ENCODE measurements at places on chromosomes 16 and 17.

- no peak for DNase-seq
Observed at GRCh38 chr17:39962642-39963220, at the start of gene GSDMA. Gene GSDMA, plus strand, starts transcription at chr17:39963004. Its CDS starts 2,684 bp downstream, at chr17:39965688.

GRCh38 chr16:72905581-72905980 lies 142.3 kb downstream of the ZFHX3 start:
- DNase-seq: no peak

GRCh38 chr16:50842589-50842988 lies 100.7 kb downstream of the CYLD start:
- DNase-seq: no peak

DNA sequence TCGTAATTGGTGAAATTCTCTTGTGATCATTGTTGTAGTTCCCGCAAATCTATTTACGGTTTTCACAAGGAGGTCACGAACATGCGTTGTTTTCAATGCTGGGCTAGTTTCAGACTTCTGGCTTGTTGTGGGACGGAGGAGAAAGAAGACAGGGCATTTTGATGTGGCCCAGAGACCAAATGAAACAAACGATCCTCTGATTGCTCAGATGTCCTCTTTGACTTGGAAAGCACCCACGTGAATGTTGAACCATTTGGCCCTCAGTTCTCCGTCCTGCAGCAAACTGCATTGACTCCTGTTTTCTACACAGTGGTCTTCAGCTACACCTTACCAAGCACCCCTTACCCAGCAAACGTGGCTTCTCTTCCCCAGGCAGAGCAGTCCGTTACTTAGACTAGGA lies 391.0 kb downstream of the WWOX start:
- no peak for DNase-seq

DNA sequence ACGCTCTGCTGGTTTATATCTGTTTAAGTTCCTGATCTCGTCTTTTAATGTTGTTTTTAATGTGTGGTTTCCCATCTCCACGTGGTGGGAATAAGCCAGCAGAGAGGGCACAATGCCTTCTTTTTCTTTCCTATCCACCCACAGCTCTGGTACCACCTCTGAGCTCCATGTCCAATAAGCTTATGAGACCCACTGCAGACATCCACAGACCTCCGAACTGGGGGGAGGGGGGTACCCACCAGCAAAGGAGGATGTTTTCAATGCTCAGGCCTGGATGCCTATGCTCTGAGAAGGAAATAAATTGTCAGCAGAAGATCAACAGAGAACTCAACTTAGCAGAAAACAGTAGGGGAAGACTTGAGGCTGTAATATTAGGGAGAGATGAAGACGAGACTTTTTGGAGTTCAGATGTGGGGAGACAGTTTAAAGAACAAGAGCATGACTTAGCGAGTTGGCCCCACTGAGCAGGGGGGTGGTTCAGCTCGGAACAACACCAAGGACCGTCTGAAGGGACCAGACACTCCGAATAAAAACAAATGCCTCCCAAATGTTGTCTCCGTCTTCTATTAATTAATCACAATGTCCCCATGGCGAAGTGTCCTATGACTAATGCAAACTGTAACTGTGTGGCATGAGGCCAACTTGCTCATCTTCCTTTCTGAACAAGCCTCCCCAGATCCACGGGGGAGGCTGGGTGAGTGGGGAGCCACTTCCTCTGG lies 62.7 kb downstream of the GAS7 start:
- DNase-seq: no peak

DNA sequence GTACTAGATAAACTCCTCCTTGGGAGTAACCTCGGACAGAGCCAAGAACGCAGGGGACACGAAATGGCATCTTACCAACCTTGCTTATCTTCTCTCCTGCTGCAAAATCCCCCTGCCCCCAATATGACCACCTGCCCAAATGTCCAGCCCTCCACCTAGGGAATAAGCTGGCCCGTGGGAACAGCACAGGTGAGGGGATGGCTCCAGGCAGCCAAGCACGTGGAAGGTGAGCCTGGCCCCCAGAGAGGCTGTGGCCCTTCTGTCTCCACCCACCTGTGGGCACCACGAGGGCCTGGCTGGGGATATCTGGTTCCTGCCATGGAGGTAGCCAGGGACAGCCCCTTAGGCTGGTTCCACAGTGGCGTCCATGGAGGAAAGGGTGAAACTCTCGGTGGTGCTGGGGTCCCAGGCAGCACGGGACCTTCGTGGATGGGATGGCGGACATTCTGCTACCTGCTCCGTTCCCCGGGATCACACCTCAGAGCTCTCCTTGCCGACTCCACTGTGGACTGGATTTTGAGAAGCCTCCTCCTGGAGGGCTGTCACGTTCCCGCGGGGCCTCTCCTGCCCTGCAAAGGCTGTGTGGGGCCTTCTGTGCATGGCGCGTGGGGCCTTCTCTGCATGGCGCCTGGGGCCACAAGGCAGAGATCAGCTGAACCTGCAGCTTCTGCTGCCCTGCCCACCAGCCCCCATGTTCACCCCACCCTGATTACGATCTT lies 388.5 kb upstream of the TNRC6C start:
- DNase-seq: no peak

DNA sequence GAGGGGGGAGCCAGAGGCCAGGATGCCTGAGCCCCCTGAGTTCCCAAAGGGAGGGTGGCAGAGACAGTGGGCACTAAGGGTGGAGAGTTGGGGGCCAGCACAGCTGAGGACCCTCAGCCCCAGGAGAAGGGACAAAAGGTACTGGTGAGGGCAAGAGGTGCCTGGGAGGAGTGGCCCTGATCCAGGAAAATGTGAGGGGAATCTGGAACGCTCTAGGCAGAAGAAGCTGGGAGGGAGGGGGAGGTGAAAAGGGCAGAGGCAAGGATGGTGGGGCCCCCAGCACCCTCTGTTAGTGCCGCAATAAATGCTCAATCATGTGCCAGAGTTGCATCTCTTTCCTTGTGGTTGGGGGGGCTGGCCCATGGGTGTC lies 1.1 kb downstream of the TCAP start:
- no peak for DNase-seq

GRCh38 chr16:66420396-66420795 lies 6.7 kb upstream of the BEAN1 start:
- DNase-seq: no peak

- no peak for DNase-seq
Observed at GRCh38 chr17:72215928-72216327, 95.1 kb downstream of the SOX9 start.

- DNase-seq: no peak
Observed at GRCh38 chr17:49899191-49899485, 51.3 kb upstream of the TAC4 start.

GRCh38 chr17:65027305-65027704 lies 29.2 kb downstream of the GNA13 start:
- DNase-seq: peak; percentile 29

DNA sequence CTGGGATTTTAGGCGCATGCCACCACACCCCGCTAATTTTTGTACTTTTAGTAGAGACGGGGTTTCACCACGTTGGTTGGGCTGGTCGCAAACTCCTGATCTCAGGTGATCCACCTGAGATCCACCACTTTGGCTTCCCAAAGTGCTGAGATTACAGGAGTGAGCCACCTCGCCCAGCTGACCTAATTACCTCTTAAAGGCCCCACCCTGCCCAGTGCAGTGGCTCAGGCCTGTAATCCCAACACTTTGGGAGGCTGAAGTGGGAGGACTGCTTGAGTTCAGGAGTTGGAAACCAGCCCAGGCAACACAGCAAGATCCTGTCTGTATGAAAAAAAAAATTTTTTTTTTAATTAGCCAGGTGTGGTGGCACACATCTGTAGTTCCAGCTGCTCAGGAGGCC lies 2.9 kb upstream of the COASY start:
- no peak for DNase-seq

- no peak for DNase-seq
Observed at GRCh38 chr17:77356690-77357201, 216.0 kb downstream of the SEC14L1 start.

GRCh38 chr16:73043828-73044467 lies 4.0 kb downstream of the ZFHX3 start:
- no peak for DNase-seq

DNA sequence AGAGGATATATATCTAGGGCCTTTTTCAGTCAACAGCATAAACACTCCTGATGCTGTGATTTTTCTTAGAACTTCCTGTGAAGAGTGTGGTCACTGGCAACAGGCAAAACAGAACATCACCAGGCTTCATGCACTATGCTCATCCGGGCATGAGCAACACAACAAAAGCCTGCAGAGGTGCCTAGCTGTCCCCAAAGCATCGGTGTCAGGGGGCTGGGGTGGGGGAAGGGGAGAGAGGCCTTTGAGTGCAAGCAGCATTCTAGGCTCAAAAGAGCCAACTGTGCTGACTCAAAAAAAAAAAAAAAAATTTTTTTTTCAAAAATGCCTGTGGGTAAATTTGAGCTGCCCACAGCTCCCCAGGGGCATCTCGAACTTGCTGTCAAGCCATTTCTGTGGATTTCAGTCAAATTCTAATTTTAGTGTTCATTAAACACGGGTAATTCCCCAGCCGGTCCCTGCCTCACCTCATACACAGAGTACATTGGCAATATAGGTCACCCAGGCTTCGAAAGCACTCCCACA lies 194.6 kb upstream of the DYNLRB2 start:
- DNase-seq: peak; percentile 32

DNA sequence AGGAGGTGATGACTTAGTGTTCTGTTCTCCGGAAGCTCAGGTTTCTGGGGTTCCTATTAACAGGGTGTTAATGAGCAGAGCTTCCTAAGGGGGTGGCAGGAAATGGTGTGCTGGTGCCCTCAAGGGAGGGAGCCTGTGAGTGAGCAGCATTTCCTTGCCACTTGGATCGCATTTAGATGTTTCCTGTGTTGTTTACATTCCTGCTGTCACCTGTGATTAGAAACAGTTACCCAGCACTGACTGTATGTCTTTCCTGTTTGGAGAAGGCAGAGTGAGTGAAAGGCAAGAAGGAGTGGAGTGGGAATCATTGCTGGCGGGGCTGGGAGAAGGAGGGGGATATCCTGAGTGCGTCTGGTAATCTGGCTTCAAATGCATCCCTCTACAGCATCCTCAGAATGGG lies 214.6 kb downstream of the CCDC182 start:
- DNase-seq: no peak

DNA sequence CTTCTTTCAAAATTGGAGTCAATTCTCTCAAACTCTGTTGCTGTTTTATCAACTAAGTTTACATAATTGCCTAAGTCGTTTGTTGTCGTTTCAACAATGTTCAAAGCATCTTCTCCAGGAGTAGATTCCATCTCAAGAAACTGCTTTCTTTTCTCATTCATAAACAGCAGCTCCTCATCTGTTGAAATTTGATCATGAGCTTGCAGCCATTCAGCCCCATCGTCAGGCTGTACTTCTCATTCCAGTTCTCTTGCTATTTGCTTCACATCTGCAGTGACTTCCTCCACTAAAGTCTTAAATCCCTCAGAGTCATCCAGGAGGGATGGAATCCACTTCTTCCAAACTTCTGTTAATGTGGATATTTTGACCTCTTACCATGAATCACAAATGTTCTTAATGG lies 230.6 kb downstream of the IRF8 start:
- no peak for DNase-seq

GRCh38 chr16:3912373-3912772 lies 31.9 kb upstream of the CREBBP start:
- DNase-seq: no peak

DNA sequence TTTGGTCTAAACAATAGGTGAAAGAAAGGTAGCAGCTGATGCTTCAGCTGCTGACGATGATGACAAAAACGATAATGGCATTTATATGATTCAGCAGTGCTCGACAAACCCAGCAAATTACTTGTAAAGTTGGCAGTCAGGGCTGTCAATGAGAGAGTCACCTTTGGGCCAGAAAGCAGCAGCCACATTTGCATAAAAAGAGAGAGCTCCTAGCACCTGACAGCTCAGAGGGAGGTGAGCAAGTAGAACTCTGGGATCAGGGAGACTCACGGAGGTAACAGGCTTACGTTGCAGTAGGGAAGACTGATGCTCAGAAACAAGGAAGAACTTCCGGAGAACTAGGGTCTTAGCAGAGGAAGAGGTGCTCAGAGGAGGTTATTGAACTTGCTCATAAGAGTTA lies 291.9 kb upstream of the ZFHX3 start:
- DNase-seq: no peak

DNA sequence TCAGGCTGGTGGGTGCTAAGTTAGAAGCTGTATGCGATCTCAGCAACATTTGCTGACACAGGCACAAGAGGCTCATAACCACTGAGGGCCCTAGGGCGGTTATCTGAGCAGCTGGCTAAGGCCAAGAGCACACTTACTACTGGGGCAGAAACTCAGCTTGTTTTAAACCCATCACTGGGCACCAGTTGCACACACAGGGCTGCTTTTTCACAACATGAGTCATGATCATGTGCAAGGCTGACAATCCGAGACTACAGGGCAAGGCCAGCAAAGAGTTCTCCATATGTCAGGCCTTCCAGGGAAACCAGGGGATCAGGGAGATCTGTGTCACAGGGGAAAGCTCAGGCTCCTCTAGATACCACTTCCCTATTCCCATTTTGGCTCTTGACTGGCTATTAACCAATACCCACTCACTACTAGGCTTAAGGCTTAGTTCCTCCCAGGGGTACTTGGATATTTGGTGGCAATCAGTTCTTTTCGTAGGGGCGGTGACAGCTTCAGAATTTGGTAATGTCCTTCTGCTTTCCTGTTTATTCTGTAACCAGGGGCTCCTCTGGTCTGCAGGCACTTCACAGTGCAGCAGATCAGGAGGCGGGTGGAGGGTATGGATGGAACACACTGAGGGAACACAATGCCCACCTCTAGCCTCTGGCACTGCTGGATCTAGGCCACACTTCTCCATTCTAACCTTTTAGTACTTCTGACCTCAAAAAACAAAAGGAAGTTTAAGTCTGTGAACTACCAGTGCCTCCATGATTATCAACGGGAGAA lies 44.9 kb upstream of the ERN1 start:
- no peak for DNase-seq

- DNase-seq: no peak
Observed at GRCh38 chr17:59355030-59355701, 23.7 kb downstream of the YPEL2 start.

- no peak for DNase-seq
Observed at GRCh38 chr16:24745391-24745790, 15.9 kb downstream of the TNRC6A start.

- no peak for DNase-seq
Observed at GRCh38 chr16:9039210-9039609, 52.2 kb upstream of the HAPSTR1 start.

DNA sequence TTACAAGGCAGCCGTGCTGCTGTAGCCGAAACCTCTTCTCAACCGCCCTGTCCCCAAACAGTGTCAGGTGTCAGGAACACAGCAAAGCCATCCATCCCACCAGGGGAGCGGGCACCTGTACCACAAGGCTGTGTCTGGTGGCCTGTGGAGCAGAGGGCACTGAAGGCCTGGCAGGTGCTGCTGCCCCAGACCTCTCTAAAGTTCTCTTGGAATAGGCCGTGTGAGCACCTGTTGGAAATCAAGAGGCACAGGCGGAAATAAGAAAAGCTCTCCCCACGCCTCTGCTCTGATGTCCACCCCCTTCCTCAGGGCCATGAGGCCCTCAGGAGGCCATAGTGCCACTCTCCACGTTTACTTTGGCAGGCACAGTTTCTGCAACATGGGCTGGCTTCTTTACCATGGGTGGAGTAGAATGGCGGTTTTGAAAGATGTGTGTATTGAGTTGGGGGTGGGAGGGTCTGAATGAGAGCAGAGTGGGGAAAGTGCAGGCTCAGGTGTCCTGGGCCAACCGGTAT lies 99.9 kb upstream of the ZNF750 start:
- DNase-seq: no peak

GRCh38 chr16:22670551-22671041 lies 143.4 kb upstream of the HS3ST2 start:
- no peak for DNase-seq

- DNase-seq: no peak
Observed at GRCh38 chr16:24966634-24967033, 48.5 kb downstream of the ARHGAP17 start.
